ENCODE measurements at places on chromosomes 5 and 9.

DNA sequence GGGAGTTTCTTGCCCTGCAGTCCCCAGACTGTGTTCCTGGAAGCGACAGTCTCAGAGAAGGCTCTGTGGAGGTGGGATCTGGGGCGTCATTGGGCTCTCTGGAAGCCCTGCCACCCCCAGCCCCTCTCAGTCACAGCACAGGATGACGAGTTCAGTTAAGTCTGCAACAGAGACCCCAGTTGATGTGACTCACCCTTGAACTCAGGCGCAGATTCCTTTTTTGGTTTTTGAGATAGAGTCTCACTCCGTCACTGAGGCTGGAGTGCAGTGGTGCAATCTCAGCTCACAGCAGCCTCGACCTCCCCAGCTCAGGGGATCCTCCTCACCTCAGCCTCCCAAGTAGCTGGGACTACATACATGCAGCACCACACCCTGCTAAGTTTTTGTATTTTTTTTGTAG, 8.3 kb downstream of the HRH2 start:
- DNase-seq: no peak

GRCh38 chr5:175082866-175083590, 358.6 kb downstream of the MSX2 start:
- no peak for DNase-seq

DNA sequence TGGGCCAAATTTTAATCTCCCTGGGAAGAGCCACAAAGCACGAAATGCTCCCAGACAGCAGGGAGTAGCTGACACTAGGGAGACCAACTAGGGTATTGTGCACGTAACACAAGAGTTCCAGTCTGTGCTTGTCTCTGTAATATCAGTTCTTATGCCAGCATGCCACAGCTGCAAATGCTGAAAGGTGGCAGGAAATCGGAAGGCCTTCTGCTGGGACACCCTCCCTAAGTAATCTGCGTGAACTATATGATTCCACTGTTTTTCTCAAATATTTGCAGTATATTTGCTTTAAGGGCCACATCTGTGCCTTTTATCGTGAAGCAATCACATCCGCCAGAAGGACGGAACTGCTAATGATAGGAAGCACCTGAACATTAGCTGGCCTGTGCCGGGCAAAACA, 12.6 kb downstream of the VLDLR start:
- DNase-seq: no peak

DNA sequence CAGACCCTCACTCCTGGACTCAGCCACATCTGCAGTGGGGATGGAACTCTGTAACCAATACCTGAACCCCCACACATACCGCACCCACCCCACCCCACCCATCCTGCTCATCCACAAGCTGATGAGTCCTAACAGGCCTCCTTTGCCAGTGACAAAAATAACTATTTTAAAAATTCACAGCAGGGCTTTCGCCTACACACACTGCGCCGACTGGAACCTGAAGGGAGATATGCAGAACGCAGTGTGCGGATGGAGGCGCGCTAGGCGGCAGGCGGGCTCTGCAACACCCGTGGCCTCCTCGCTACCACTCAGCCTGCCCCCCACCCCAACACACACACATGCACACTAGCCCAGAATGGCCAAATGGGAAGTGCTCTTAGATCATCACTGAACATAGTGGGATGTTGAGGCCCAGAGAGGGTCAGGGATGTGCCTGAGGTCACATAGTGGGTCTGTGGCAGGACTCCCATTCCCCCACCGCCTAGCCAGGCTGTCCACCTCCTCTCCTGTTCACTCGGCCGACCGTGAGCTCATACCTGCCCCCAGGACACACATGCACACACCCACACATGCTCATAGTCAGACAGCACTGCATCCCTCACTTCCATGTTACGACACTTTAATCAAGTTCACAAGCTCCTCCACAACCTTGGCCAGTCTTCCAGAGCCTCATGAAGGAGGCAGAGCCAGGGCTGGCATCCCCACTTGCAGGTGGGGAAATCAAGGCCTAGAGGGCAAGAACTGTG, 6.3 kb upstream of the CAMK2A start:
- no peak for DNase-seq

DNA sequence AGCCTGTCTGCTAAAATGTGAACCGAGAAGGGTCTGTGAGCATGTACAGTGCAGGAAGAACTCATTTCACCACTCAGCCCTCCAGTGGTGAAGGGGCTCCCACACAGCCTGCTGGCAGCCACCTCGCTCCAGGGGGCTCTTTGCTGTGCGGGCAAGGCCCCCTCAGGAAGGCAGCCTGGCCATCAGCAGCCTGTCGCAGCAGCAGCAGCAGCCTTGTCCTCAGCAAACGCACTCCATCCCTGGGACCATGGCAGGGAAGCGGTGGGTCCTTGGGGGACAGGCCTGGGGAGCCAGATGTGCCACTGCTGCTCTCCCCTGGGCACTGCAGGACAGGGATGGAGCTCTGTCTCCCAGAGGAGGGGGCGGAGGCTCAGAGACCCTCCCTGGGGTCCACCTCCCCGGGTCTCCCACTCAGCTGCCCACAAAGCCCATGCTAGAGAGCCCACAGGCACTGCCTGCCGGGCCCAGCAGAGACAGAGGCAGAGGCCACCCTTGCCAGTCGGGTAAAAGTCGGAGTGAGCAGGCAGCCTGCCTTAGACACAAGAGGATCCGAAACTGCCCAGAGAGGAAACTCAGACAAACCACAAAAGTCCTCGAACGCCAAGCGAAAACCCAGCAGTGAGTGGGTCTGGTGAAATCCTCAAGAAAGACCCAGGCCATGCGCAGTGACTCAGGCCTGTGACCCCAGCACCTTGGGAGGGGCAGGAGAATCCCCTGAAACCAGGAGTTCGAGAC, 8.0 kb downstream of the BRD3 start:
- DNase-seq: peak; percentile 90

DNA sequence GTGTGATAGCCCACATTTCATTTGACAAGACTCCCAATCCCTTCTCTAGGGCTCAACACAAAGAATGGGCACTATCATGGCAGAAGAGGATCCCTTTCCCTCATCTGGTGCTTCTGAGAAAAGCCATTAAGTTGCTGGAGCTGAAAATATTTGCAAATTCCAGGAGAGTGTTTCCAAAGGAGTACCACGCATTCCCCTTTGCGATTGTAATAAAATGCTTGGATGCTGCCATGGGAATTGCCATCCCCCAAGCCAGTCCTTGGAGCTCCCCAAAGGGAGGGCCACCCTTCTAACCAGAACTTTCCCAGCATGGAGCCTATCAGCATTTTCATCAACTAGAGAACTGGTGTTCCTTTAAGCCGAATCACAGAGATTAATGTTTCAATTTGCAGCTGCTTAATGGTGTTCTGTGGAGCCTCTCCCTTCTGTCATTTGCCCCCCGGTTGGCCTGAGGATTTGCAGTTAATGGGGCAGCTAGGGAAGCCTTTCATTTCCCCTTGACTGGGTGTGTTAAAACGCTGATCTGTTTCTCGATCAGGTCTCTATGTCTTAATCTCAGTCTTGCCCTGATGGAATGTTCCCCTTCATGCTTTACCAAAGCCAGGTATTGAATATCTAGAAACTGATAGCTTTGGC, 133.0 kb downstream of the ENC1 start:
- DNase-seq: no peak

DNA sequence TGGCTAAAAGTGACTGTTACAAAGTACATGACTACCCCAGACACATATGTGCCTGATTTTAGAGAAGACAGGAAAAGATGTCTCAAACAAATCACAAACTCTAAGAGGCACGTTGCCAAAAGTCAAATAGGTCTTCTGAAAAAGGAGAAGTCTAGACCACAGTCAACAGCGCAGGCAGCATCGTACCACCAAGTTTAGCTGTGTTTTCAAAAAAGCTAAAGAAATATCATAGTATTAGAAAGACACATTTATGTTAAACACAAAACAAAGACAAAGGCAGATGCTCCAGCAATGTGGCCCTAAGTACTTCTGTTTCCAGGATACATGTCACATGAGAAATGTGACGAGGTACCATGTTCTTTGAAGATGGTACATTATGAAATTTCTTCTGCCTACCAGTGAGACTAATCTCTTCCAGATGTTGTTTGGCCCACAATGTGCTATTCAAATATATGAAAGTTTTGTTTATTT, 43.5 kb downstream of the LPAR1 start:
- DNase-seq: no peak

All from MM.1S (cell line).